Stimulated activated naive B cell treated with anti-CD40 and anti-IgM and Interleukin-4, amounts not matched to agents 10 μg/mL and 1 μg/mL and 100 μg/mL, for 72 hours (primary cell): ENCODE measurements at places on chromosomes 7 and 10.
A peak's percentile ranks its signal among the peaks of the same experiment; 100 is the strongest.

DNA sequence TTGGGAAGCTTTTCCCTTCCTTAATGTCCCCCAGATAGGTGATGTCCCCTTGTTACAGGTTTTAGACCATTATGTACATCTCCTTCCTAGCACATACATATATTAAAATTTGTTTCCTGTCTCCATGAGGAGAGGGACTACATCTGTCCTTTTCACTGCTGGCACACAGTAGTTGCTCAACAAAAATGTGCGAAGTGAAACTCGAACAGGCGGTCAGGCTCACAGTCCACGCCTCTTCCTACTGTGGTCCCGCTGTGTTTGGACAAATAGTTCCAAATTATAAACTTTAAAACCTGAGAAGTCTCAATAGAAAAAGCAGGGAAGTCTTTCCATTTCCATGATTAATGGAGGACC is 1.2 kb upstream of the HHEX start:
- peak overlapping the region; percentile 84 for H3K4me3 ChIP-seq
- no peak overlapping the region for H3K27ac ChIP-seq
- DNase-seq = no peak
- peaks cover 40% of the 10 kb centered on the region for H3K4me1 ChIP-seq
- H3K27me3 ChIP-seq = no peaks in the 10 kb centered on the region

GRCh38 chr7:87512906-87513305 is 37.4 kb upstream of the ABCB4 start:
- no peak for DNase-seq
- H3K4me3 ChIP-seq = no peak overlapping the region
- peaks cover 13% of the 10 kb centered on the region for H3K4me1 ChIP-seq

- no peaks in the 10 kb centered on the region for H3K36me3 ChIP-seq
- no peak for DNase-seq
- H3K27me3 ChIP-seq = peaks cover 6% of the 10 kb centered on the region
- H3K4me1 ChIP-seq = no peaks in the 10 kb centered on the region
Measured at GRCh38 chr7:97215556-97215955, 98.1 kb downstream of the SDHAF3 start.

DNA sequence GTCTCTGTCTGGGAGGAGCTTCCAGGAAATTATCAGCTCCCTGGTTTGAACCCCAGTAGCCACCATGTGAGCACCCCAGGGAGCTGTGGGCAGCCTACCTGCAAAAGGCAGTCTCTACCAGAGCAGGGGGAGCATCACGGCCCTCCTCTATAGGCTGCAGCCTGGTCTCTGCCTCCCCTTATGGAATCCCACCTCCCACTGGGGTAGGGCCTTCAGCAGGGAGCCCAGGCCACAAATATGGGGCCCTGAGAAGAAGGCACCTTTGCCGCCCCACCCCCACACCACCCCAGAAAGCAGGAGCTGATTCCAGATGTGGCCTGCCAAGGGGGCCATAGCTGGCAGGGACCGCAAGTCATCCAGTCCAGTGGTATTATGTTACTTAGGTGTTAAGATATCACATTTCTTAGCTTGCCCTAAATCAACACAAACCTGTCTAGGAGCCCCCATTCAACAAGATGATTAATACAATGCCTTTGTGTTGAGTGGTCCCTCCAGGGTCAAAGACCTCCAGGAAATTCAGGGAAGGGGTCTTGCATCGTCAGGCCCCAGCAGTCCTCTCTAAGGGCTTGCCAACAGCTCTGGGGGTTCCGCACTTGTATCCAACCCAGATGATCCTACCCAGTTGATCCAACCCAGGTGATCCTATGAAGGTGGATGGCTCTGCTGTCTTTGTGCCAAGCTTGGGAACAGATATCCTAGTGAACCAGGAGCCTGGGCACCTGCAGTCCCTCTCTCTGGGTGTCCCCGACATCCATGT is 114.9 kb downstream of the OAT start:
- H3K27ac ChIP-seq = no peak overlapping the region
- H3K4me1 ChIP-seq = peaks cover 3% of the 10 kb centered on the region
- peaks cover 4% of the 10 kb centered on the region for H3K36me3 ChIP-seq
- H3K27me3 ChIP-seq = peaks cover 7% of the 10 kb centered on the region
- H3K4me3 ChIP-seq = no peak overlapping the region

- H3K27me3 ChIP-seq = no peaks in the 10 kb centered on the region
- no peaks in the 10 kb centered on the region for H3K4me1 ChIP-seq
- no peaks in the 10 kb centered on the region for H3K36me3 ChIP-seq
- no peak for DNase-seq
- H3K4me3 ChIP-seq = no peak overlapping the region
Measured at GRCh38 chr7:117780832-117781231, 92.4 kb downstream of the CTTNBP2 start.
